ENCODE measurements at places on chromosomes 7 and 10.

GRCh38 chr10:285216-285615 is 150.0 kb downstream of the ZMYND11 start:
- no peak for DNase-seq

- no peak for DNase-seq
Measured at GRCh38 chr10:13709931-13710650, 123.3 kb downstream of the PRPF18 start.

DNA sequence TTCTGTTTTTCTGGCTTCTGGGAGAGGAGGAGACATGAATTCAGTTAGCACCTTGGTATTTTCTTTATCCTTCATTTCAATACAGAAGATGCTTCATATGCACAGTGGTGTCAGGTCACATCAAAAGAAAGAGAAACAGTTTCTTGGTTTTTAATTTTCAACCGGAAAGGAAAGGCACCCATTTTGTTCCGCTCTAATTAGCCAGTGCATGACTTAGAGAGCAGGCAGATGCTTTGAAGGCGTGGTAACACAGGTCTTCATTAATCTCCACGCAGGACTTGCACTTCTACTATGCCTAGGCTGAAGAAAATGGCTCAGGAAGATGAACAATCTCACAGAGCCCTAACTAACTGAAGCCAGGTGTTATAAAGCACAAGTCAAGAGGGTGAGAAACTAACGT is 70.4 kb upstream of the ATRNL1 start:
- DNase-seq = no peak

- no peak for DNase-seq
Measured at GRCh38 chr7:99380032-99380822, 5.7 kb downstream of the ARPC1B start.

- peak; percentile 24 for DNase-seq
Measured at GRCh38 chr10:119268871-119269506, 61.6 kb downstream of the GRK5 start.

DNA sequence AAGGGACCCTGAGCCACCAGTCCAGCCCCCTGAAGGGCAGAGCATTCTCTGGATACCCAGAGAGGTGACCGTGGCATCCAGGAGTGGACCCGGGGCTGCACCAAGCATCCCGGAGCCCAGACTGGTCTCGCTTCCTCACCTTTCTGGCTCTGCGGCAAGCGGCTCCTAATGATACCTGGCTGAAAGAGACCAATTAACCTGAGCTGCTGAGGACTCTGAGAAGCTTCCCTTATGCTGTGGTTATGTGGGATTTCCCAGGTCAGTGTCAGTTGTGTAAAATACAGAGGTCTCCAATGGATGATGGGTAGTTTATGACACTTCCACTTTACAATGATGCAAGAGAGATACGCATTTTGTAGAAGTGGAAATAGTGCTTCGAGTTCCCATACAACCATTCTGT is 51.5 kb downstream of the PFKFB3 start:
- DNase-seq = no peak
